ENCODE measurements at places on chromosomes 7 and 10.

GRCh38 chr10:23370106-23370505 is 25.5 kb upstream of the C10orf67 start:
- DNase-seq = no peak

- DNase-seq = no peak
These were observed 61.9 kb downstream of the TES start for GRCh38 chr7:116271963-116272886.

- DNase-seq = no peak
These were observed 82.9 kb downstream of the SORCS1 start for GRCh38 chr10:107081644-107082043.

- DNase-seq = no peak
These were observed 86.8 kb upstream of the CACNA2D1 start for GRCh38 chr7:82530361-82530760.

DNA sequence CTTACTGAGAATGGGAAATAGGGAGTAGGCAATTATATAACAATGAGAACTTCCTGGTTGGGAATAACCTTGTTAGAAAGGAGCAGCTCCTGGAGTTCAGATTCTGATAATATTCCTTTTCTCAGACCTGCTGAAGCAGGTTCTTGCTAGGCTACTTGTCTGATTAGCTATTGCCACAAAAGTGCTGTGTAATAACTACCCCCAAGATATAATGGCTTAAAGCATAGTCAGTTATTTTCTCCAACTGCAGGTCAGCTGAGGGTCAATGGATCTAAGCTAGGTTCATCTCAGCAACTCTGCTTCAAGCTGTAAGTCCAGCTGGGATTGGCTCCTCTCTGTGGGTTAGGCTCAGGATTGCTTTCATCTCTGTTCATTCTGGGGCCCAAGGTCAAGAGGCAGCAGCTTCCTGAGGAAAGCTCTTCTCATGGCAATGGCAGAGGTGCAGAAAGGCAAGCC is 9.4 kb upstream of the CNOT4 start:
- DNase-seq = no peak

GRCh38 chr7:48041653-48041970 is 6.3 kb downstream of the C7orf57 start:
- DNase-seq = no peak

DNA sequence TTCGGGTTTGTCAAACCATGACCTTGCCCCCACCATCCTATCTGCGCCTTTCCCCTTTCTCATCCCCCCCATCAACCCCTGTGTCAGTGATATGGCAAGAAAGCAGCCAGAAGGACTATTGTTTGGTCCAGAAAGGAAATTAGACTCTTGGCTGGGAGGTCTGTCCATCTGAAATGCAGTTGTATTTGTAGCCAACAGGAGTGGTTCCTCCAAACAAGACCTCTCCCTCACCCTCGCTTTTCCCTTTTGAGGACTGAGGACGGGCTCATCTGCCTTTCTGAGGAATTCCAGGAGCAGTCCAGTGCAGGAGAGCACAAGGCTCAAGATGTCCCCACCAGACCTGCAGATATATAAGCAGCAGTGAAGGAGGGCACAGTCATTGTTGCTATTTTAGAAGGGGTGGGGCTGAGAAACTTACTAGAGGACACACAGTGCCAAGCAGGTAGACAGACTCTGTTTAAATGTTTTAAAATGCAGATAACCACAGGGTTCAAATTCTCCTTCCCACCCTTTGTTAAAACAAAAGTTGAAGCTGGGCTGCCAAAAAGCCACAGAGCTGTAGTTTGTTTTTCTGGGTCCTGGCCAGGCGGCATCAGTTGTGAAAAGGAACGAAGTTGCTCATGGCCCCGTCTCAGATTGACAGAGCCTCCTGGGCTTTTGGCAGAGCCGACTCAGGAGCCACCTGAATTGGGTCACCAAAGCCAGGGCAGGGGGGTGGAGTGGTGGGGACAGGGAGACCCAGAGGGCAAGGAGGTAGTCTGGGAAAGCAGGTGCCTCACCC is 37.3 kb downstream of the CYP17A1 start:
- DNase-seq = no peak

DNA sequence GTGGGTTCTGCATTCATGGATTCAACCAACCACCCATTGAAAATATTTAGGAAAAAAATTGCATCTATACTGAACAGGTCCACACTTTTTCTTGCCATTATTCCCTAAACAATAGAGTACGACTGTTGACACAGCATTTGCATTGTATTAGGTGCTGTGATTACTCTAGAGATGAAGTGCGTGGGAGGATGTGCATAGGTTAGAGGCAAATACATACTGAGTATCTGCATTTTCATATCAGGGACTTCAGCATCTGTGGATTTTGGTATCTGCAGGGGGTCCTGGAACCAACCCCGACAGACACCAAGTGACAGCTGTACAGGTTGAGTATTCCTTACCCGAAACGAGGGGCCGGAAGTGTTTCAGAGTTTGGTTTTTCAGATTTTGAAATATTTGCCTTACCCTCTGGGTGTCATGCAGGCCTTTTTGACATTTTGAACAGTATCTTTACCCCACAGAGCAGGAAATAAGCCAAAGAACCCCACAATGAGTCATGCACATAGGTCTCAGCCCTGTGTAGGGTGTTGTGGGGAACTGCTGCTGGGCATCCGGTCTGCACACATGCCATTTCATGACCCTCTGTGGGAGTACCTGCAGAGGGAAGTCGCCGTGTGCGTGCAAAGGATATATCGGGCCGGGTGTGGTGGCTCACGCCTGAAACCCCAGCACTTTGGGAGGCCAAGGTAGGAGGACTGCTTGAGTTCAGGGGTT is 14.5 kb downstream of the NUDT5 start:
- DNase-seq = peak; percentile 39

- DNase-seq = no peak
These were observed 140.7 kb downstream of the RGS10 start for GRCh38 chr10:119401671-119402395.

- no peak for DNase-seq
These were observed 148.8 kb downstream of the LRRC4 start for GRCh38 chr7:127882313-127882920.

GRCh38 chr10:110358278-110358677 is 53.6 kb upstream of the SMNDC1 start:
- no peak for DNase-seq

DNA sequence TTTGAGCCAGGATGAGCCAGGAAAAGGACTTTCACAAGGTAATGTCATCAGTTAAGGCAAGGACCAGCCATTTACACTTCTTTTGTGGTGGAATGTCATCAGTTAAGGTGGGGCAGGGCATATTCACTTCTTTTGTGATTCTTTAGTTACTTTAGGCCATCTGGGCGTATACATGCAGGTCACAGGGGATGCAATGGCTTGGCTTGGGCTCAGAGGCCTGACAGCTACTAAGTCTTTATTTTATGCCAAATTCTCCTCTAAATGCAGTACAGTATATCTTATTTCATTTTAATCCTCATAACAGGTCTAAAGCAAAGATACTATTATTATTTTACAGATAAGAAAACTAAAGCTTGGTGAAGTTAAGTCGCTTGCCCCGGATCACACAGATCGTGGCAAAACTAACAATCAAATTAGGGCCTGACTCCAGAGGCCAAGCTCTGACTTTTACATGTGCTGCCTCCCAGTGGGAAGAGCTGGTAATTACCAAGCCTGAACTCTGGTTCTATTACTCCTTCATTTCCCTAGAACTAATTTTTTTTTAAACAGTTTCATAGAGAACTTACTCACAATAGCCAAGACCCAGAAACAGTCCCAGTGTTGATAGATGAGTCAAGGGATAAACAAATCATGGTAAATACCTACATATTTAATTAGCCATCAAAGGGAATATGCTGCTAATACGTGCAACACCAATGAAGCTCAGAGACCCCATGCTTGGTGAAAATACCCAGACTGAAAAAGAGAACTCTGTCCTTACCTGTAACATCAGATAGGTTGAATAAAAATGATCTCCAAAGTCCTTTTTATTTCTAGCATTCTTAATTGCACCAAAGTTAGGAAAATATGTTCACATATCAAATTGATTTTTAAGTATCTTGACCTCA is 35.4 kb downstream of the C7orf25 start:
- peak; percentile 49 for DNase-seq

DNA sequence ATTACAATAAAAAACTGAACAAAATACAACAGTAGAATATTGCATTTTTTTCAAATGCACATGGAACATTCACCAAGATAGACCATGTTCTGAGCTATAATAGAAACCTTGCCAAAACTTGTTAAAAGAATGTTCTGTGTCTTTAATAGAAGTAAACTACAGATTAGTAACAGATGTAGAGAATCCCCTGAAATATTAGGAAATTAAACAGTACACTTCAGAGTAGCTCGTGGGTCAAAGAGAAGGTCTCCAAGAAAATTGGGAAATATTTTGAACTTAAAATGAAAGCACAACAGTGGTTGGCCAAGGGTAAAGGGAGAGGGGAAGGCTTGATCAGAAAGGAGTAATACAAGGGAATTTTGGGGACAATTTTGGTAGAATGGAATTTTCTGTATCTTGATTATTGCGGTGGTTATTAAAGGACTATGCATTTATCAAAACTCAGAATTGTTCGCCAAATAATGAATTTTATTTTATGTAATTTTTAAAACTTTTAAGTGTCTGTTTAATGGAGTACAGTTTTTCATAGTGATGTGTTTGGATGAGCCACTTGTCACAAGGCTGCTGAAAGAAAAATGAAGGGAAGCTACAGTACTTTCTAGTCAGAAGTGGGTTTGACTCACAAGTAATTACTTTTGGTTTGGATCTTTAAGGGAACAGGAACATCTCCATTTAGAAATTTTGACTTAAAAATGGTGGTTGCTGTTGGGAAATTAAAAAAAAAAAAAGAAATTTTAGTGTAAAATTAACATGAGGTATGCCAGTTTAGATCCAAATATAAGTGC is 10.2 kb downstream of the PLEKHA8 start:
- DNase-seq = no peak

DNA sequence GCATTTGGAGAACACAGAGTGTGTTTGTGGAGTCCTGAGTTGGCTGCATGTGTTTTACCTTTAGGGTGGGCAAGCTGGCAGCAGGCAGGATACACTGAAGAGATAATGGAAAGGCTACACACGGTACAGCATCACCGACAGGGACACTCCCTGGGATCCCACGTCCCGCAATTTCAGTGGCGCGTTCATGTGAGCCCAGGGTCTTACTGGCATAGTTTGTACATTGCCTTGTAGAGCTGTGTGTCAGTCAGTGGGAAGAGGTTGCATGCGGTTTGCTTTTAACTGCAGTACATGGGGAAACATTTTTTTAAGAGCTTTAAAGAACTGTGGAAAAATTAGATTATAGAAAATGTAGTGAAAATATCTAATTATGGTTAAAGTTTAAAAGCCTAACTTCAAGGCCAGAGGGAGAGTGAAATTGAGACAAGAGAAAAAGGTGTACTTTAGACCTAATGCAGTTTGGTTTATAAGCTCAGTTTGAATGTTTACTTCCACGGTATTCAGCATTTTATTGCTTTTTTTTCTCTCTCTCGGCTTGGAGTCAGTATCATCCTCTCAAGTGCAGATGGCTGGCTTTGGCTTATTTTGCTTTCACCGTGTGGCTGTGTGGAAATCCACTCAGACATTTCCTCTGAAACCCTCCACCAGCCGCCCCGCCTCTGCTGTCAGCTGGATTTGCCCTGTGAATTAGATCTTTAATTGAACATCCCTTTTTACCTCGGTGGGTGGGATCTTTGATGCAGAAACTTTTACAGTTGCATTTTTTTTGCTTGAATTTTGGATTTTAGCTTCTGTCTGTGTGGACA is 364.2 kb upstream of the COBL start:
- no peak for DNase-seq

GRCh38 chr10:78703593-78703992 is 365.2 kb upstream of the ZMIZ1 start:
- no peak for DNase-seq

- DNase-seq = no peak
These were observed 24.6 kb upstream of the ANKRD2 start for GRCh38 chr10:97547962-97548361.

DNA sequence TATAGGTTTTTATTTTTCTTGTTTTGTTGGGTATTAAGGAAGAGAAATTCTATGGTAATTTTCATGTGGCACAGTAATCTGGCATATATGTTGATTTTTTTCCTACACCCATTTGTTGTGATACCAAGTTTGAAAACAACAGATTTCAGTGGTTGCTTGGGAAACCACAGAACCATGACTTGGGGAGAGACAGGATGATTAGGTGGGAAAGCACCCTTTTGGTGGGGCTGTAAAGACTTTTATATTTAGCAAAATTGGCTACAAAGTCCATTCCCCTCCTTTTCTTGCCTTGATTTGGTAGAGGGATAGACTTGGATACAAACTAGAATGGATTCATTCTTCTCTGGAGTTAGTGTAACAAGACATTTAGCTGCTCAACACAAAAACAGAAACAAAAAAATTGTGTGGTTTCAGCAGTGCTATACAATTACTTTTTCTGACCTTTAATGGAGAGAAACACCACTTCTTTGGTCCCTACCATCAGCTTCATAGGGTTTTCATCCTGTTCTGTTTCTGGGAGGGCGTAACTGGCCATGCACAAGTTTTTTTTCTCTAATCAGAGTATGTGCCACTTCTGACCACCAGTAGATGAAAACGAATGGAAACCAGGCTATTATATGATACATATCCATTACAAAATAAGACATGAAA is 52.7 kb downstream of the FIGNL1 start:
- no peak for DNase-seq

DNA sequence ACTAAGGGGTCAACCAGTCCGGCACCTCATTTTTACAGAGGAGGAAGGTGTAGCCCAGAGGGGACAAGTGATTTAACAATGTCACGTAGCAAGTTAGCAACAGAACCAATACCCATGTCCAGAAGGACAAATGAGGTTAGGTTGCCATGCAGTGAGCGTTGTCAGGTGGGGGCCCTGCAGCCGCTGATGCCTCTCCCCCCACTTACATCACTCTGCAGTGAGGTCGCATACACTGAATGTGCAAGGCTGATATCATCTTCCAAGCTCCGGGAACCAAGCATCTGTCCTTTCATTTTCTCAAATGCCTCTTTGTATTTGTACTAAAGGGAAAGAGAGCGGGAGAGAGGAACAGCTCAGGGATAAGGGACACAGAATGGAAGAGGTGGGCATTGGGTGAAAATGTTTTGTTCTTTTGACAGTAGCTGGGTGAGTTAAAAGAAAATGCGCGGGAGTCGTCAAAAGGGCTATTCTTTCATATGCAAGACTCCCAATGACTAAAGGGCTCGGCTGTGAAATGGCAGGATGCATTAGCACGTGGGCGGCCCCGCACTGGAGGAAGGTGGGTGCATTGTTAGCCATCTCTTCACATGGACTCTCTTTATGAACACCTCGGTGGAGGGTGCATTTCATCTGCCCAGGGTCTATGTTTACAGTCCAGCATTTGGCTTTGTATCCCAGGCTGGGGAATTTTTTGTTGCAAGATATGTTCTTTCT is 49.7 kb downstream of the NRAP start:
- no peak for DNase-seq

GRCh38 chr10:119003572-119004289 is 25.8 kb upstream of the NANOS1 start:
- no peak for DNase-seq

DNA sequence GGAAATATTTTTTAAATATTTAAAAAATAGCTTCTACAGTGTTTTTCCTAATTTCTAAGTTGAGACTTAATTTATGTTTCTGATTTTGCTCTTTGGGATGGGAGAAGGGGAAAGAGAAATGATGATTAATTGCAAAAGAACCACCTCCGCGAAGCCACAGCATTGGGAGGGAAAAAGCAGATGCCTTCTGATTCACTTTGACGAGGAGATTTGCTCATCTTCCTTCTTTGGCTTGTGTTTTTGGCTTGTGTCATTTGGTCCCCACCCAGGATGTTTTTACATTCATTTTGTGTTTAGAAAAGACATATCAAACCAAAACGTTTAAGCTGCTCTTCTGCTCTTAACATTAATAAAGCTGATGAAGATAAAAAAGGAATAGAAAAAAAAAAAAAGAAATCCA is 121.7 kb downstream of the MACC1 start:
- no peak for DNase-seq

Data from activated CD4-positive, alpha-beta T cell treated with anti-CD3 and anti-CD28 coated beads for 24 hours (primary cell).